Central memory CD4-positive, alpha-beta T cell (primary cell): ENCODE measurements at places on chromosomes 7 and 10.

DNA sequence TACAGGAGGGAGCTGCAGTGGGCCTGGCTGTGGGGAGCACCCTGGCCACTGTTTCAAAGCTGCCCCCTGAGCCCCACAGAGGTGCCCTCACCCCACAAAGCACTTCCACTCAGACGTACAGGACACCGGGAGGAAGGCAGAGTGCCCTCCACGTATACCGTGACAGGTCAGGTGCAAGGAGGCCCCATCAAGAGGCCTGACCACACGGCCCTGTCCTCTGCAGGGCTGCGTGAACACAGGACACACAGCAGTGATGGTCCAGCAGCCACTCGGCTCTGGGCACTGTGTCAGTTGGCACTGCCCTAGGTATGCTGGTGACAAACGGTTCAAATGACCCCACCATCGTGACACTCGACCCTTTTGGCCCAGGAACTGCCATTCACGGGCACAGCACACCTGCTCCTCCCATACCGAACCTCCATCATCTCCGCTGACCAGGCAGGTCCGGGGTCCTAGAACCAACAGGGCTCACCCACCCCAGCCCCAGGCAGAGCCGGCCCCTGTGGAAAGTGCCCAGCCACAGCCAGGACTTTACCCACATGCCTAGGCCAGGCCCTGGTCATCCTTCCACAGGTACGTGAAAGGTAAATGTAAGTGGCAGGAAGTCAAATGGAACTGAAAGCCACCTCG, 560.9 kb downstream of the PTPRN2 start:
- DNase-seq, result no peak

- no peak for DNase-seq
Measured at GRCh38 chr7:3097734-3098133, 54.1 kb upstream of the CARD11 start.

- no peak for DNase-seq
Measured at GRCh38 chr7:50502001-50502684, 52.0 kb upstream of the FIGNL1 start.

DNA sequence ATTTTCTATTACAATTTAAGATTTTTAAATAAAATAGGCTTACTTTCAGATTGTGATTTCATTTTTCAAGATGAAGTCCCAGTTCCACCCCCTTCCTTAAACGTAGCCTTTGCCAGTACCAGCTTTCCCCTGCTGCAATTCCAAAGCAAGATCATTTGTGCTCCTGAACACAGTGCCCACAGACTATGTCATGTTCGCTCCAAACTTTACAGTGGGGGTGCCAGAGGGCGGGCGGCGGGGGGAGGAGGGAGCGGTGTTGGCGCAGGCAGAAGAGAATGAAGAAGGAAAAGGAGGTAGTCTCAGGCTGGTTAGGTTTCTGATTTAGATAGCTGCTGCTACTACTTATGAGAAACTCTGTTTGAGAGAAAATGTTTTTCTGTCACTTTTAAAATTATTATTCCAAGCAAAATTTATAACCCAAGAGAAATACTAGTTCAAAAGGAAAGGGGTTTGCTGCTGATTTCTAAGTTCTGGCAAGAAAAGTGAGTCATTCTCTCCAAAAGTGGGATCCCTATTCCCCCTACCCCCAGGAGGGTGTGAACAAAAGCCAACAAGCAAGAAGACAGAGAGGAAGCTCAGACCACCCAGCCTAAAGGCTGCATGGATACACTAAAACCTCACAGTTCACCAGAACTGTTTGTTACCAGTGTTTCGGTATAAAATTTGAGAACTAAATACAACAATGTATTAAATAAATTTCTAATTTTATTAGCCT, 109.6 kb downstream of the SRPK2 start:
- no peak for DNase-seq

DNA sequence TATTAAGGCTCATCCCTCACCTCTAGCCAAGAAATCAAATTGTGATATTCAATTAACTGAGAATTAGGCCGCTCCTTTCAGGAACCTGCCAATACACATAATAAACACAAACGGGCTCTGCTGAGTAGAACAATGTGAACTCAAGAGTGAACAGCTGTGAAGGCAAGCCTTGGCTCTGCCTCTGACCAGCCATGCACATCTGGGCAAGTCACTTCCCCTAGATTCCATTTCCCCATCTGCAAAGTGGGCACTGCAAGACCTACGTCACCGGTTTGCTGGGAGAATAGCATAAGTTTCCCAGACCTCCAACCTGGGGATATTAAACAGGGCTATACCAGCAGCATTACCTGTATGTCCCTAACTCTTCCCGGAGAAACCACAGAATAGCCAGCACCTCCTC, 355.2 kb downstream of the TNS3 start:
- no peak for DNase-seq

- DNase-seq, result no peak
Measured at GRCh38 chr7:108088729-108089128, 41.4 kb downstream of the LAMB4 start.

GRCh38 chr7:79414910-79415309, 38.6 kb downstream of the MAGI2 start:
- DNase-seq, result no peak

- no peak for DNase-seq
Measured at GRCh38 chr7:108311446-108312168, 144.6 kb downstream of the NRCAM start.

GRCh38 chr7:17709127-17709526, 231.2 kb downstream of the SNX13 start:
- no peak for DNase-seq

GRCh38 chr10:7787857-7788638, at the start of the genes ATP5F1C and KIN:
Gene ATP5F1C (plus strand): TSS chr10:7788177. CDS start chr10:7788208, 31 bp downstream.
Gene KIN (minus strand): TSS chr10:7787993. CDS start chr10:7787933, 60 bp downstream.
- DNase-seq, result peak; percentile 96

DNA sequence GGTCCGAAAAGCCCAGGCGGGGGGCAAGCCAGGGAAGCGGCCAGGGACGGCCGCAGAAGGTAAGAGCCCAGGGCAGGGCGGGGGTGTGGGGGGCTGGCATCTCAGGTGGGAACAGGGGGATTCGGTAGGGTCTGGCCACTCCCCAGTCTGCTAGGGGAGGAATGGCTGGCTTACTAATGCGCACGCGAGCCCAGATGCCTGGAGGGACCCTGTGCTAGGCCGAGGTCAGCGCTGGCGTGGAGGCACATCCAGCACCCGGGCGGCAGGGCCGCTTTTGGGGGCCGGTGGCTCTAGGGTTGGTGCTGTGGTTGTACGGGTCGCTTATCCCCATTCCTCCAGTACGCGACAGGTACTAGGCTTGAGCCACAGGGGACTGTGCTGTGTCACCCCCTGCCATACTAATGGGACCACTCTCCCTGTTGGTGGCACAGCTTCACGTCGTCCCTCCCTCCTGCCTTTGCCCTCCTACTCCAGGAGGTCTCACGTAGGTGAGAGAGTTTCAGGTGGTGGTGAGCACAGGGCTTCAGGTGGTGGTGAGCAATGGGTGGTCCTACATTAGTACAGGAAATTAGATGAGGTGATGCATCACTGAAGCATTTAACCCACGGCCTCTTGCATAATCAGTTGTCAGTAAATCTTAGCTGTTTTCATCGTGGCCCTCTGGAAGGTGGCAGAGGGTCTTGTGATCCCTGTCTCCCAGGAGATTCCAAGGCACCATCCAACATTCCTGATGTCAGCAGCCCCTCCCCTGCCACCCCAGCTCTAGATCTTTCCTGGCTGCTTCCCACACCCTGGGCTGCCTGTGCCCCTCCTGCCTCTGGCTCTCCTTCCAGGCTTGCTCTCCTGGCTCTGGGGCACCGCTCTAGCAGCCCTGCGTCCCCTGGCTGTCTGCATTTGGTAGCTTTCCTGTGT, 971 bp downstream of the AEBP1 start:
- no peak for DNase-seq

GRCh38 chr10:90642136-90642535, 215.7 kb downstream of the HTR7 start:
- DNase-seq, result no peak

DNA sequence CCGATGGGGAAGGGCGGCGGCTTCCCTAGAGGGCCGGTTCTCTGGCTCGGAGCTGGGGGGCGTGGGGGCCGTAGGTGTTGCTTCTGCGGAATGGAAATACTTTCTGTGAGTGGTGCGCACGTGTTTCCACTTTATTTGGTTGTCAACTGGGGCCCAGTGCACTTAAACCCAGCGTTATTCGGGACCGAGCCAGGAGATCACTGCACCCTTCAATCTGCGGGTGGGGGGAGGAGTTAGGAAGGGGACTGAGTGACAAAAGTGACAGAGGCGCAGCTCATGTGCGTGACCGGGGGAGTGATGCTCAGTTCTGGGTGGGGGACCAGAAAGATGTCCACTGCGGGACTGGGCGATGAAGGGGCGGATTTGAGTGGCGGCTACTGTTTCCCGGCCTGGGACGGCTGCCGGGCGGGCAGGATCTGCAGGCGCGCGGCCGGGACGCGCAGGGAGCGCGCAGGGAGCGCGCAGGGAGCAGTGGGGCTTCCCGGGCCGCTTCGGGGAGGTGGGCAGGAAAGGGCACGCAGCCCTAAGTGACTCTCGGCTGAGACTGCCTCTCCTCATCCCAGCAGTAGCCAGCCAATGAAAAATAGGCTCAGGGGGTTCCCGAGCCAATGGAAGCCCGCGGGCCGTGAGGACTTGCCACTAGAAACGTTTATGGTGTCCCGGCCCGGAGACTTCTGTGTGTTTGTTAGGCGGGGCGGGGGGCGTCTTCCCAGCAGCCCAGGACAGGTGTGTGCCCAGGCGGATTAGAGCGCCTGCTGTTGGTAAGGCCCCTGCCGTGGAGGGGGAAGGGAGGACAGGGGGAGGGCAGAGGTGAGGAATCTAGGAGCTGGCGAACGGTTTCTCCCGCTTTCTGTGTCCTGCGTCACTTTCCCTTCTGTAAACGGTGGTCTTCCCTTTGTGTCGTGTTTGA, 54.3 kb upstream of the KDM7A start:
- peak; percentile 53 for DNase-seq

GRCh38 chr10:3468919-3469638, 296.5 kb upstream of the PITRM1 start:
- DNase-seq, result no peak

DNA sequence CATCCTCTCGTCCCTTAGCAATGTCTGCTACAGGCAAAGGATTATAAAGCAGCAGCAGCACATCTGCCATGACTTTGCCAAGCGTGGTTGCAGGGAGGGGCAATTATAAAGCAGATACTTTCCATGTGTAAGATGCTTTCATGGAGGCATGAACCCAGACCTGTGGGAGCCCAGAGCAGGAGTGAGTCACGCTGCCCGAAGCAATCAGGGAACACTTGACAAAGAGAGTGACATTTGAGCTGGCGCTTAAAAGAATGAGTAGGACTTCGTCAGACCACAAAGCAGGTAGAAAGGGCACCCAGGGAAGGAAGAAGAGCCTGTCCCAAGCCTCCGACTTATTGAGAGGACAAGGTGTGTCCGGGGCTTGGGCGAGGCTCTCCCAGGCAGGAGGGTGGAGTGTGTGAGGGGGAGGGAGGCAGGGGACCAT, 147.2 kb downstream of the MYOF start:
- DNase-seq, result no peak

DNA sequence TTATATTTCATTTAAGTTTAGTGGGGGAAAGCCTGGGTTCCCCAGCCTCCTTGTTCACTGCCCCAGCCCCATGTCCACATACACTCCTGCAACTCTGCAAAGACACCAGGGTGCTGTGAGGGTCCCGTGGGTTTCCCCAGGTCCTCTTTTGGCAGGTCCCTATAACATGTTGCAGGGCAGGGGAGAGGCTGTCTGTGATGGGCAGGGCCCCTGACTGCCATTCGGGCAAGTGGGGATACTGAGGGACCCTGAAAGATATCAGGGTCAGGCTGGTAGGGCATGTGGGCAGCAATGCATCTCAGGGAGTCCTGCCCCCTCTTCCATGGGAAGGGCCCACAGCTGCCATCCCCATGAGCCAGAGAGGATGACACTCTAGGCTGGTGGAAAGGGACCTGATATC, 28.4 kb downstream of the RASGEF1A start:
- DNase-seq, result no peak
